H1 (cell line): ENCODE measurements at places on chromosomes 3 and 15.

GRCh38 chr15:86555939-86556338, 476.3 kb downstream of the AGBL1 start:
- DNase-seq, result no peak

- DNase-seq, result no peak
Observed at GRCh38 chr3:128253150-128253549, 99.9 kb downstream of the EEFSEC start.

- no peak for DNase-seq
Observed at GRCh38 chr3:14774431-14774830, 44.3 kb upstream of the FGD5 start.

DNA sequence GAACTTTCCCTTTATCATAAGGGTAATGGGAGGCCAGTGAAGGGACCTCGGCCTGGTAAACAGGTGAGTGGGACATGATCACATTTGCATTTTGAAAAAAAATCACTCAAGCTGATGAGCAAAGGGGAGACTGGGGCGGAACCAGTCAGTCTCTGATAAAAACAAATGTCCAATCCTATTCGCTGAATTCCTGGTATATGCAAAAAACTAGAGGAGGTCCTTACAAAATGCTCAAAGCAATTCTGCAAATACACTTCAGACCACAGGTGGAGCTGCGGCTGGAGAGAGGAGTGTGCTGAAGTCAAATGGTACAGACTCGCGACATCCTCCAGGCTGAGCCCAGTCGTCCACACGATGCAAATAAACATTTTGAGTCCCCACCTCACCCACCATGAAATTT, 166.7 kb downstream of the FOXP1 start:
- no peak for DNase-seq

DNA sequence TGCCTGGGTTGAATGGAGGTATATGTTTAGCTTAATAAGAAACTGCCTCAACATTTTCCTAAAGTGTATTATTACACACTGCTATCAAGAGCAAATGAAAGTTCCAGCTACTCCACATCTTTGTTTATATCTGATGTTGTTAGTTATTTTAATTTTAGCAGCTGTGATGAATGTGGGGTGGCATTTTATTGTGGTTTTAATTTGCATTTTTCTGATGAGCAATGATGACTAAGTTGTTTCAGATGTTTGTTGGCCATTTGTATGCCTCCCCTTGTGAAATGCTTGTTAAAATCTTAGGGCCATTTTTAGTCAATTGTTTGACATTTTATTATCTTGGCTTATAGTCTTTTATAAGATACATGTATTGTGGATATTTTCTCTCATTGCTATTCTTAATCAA, 260.4 kb upstream of the SLCO3A1 start:
- no peak for DNase-seq

GRCh38 chr3:168847291-168847883, 751.7 kb upstream of the GOLIM4 start:
- no peak for DNase-seq

- no peak for DNase-seq
Observed at GRCh38 chr3:3586843-3587646, 212.2 kb upstream of the LRRN1 start.
